ENCODE measurements at places on chromosomes 13 and 19.

DNA sequence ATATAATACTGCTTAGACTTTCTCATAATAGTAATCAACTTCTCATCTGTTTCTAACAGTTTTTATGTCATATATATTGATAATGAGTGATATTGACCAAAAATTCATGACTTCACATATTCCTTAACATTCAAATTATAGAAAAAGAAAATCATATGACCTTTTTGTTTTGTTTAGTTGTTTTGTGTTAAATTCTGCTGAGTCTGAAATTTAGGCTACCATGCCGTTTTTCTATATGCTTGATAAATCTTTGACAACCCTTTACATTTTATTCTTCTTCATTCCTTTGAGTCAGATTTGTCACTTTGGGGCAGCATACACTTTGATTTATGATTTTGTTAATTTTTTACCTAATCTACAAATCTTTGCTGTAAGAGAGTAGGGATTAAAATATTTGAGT lies 176.4 kb downstream of the ITGBL1 start:
- DNase-seq = no peak

DNA sequence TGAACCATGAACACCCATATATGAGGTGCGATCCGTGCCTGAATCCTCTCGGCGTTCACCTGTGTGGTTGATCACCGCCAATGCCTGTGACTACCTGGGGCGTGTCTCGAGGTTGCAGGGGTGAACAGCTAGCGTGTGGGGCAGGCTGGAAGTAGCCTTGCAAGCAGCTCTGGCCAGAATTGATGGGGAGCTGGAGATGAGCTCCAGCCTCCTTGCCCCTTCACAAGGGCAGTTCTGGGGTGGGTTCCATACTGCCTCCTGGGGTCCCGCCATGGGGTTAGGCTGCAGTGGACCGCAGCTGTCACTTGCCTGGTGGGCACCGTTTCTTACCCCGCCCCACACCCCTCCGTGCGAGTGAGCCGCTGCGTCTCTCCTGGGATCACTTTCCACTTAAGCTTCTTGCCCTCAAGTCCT lies 154.5 kb upstream of the SOX1 start:
- DNase-seq = no peak

DNA sequence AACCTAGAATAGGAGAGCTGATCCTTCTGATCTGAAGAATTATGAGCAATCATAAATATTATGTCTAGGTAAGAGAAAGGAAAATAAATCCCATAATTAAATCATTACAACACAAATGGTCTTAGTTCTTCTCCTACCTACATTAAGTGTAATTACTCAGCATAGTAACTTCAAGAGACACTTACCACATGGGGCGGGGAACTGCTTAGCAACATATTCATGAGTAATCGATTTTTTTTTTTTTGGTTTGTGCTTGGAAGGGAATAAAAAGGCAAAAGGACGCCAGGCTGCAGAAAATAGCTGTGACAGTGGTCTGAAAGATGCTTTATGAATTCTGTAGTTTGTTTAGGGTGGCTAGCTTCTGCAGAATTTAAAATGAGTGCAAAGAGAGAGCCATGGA lies 103.3 kb upstream of the HTR2A start:
- no peak for DNase-seq

DNA sequence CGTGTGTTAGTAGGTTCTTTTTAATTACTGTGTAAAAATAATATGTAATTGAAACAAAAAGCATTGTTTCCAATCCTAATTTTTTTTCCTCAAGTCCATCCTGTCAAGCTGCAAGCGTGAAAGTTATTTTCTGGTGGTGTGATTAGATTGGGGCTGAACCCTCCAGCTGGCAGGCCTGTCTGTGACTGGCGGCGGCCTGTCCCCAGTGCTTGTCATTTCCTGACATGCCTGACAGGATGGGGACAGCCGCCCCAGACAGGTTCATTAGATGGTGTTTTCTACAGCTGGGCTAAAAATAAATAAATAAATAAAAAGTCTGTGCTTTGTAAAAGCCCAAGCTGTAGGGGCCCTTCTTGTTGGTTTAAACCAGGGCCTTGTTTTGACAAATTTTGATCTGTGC lies 53.7 kb upstream of the MAB21L1 start:
- no peak for DNase-seq

GRCh38 chr19:5188548-5189317 lies 151.9 kb downstream of the PTPRS start:
- no peak for DNase-seq
